ENCODE measurements at places on chromosomes 1 and 21. TPM values are rescaled to one million over a fixed set of nuclear protein-coding genes. Genes with fewer than 3 reads are reported as not detected.

DNA sequence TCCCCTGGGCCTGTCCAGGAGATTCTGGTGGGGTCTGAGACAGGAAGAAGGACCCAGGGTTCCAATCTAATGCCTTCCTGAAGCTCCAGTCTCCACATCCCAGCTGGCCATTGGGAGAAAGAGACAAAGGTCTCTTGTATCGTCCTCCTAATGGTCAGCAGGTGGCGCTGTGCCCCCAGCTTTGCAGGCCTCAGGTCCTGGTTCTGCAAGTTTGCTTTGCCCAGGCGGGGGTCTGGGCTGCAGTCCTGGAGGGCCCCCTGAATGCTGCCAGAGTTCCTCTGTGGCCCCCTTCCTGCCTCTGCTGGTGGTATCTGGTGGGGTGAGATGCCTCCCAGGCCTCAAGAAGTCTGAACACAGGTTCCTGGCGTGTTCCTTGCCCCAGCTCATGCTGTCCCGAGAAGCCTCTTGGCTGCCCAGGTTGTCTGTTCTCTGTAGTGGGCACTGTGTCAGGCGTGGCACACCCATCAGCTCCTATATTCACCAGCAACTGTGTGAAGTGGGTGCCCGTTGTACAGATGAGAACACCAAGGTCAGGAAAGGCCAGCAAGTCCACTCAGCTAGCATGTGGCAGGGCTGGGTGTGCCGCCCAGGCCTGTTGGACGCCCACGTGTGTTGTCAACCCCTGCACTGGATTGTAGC, 33.8 kb upstream of the CSF3R start:
- DNase-seq, result peak; percentile 36

- peak; percentile 72 for DNase-seq
Observed at GRCh38 chr1:116334015-116334547, 39.0 kb upstream of the ATP1A1 start.

DNA sequence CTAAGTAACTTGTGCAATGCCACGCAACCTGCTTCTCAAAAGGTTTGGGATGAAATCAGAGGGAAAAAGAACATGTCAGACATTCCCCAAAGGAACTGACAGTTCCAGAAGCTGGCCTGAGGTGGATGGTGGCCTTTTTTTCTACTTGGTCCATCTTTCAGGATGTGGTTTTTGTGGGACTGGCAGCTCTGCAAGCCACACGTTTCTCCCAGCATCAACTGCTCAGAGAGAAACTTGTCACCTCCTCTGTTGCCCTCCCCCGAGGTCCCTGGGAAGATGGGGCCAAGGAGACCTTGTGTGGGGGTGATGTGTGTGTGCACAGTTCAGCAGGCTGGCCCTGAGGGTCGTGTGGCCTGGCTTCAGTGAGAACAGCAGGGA, 2.5 kb upstream of the DHRS3 start:
- DNase-seq, result no peak

Gene PFKFB2
- total RNA-seq, result 34.4 TPM

- no peak for DNase-seq
Observed at GRCh38 chr1:228062085-228062791, 20.3 kb upstream of the ARF1 start.

Gene PLEKHA6
- 4.8 TPM for total RNA-seq

DNA sequence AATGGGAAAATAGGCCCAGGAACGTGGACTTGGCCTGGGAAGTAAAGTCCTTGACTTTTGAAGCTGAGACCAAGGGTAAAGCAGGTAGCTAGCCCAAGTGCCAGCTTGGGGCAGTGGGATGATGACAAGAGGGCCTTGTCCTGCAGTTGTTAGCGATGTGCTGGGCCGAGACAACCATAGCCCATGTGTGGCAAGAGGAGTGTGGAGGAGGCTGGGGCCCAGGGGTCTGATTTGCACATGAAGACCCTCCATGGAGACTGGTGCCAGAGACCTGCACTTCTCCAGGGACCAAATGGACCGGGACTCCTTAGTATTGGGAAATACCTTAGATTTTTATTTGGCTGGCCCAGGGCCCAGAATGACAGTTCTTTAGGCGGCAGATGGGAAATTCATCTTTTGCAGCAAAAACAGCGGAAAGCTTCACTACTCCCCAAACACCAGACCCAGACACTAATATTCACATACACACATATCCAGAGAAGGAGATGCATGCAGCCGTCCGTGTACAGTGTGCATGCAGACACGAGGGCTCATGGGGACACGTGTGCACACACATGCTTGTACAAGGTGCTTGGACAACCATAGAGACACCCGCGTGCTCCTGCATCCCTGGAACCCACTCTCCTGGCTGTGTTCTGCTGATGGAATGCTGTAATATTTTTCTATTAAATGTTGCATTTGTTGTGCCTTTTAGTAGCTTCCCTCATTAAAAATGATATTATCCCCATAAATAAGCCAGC, 78.1 kb upstream of the CSF3R start:
- no peak for DNase-seq

DNA sequence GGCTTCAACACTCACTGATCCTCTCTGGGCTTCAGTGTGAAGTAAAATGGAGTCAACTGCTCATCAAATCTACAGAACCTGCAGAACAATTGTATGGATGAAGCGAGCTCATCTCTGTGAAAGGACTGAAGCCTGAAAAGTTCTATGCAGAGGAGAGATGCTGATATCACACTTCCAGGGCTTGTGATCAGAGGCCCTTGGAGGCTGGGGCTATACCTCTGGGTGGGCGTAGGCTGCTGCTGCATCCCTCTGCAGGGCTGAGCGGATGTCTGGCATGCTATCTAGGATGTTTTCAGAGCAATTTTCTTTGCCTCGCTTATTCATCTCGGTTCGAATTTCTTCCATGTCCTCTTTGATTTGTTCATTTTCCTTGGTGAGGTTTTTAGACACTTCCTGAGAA, 17.6 kb downstream of the OLFML2B start:
- DNase-seq, result no peak

GRCh38 chr1:23376890-23377811, 7.5 kb upstream of the ZNF436 start:
- DNase-seq, result peak; percentile 96

DNA sequence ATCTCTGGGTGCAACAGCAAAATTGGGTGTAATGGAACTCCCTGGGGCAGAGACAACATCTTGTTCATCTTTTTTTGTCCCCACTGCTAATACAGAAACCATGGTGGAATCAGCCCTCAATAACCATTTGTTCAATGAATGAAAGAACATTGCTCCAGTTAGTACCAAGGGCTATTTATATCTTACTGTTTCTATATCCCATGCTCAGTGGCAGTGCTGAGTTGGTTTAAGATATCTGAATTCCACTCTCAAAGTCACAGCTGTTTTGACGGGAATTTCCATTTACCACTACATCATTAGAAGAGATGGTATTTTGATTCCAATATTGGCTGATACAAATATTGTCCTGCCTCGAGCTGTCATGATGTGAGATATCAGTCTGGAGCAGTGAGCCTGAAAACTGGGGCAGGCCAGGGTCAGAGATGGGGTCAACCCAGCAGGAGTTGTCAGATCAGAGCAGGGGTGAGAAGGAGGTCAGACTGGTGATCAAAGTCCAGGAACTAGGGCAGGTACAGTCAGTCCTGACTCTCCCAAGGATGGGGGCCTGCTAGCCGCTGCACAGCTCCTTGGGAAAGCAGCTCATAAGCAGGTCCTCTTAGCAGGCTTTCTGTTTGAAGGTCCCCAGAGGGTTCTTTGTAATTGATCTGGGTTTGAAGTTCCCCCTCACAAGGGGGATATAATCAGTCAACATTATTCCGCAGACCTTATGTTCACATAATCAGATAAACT, 5.8 kb upstream of the PHC2 start:
- DNase-seq, result no peak

DNA sequence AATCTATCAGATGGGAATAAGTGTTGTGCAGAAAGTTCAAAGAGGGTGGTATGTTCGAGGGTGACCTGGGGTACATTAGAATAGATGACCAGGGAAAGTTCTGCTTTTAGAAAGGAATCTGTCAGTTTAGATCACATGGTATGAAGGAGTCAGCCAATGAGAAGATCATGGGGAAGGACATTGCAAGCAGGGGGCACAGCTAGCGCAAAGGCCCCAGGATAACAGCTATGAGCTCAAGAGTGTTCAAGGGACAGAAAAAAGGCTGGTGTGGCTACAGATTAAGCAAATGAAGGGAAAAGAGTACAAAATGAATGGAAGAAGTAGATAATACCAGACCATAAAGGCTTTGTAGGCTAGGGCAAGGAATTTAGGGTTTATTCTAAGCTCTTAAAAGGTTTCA, 8.6 kb downstream of the LEPR start:
- no peak for DNase-seq

DNA sequence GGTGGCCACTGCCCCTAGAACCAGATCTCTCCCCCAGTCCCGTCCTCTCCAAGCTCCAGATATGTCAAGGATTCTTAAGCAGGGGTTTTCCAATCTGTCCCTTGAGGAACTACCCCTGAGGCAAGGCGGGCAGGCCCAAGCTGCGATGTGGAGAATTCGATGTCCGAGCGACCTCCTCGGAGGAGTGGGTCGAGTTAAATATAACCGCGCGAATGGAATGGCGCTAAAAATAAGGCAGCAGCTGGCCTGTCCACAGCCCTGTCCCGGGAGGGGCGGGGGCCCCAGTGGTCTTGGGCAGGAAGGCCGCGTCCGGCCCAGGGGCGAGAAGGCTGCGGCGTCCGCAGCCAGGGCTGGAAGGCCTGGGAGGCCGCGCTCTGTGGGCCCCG, 5.8 kb upstream of the FOXD3 start:
- DNase-seq, result no peak

- no peak for DNase-seq
Observed at GRCh38 chr1:227781314-227781930, 34.1 kb upstream of the PRSS38 start.

DNA sequence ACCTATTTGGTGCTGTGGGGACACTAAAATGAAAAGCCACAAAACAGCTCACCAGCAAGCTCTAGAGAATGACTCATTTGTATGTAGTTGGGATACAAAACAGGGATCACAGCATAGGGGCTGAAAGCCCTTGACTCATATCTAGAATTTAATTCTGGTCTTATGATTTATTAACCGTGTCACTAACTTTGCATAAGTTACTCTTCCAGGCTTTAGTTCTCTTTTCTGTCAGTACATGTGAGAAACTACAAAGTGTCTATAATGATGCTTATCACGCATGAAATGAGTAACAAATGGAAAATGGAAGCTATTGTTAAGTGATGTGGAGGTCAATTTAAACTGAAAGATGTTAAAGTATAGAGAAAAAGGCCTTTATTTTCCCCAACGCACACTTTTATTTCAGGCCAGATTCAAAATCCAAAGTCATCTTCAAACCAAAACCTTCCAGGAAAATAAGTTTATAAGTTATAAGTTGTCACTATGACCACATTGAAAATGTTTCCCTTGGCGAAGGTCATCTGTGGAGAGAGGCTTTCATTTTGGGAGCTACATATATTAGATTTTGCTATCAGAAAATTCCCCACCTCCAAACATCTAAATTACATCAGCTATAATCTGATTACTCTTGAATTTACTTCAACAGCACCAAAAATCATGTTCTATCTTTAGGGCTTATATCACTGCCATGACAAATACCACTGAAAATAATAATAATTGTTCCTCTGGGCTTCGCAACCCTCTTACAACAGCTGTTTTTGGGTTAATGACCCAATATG, 430.5 kb downstream of the MRPL39 start:
- no peak for DNase-seq

- no peak for DNase-seq
Observed at GRCh38 chr1:11197359-11197758, 8.2 kb downstream of the ANGPTL7 start.

DNA sequence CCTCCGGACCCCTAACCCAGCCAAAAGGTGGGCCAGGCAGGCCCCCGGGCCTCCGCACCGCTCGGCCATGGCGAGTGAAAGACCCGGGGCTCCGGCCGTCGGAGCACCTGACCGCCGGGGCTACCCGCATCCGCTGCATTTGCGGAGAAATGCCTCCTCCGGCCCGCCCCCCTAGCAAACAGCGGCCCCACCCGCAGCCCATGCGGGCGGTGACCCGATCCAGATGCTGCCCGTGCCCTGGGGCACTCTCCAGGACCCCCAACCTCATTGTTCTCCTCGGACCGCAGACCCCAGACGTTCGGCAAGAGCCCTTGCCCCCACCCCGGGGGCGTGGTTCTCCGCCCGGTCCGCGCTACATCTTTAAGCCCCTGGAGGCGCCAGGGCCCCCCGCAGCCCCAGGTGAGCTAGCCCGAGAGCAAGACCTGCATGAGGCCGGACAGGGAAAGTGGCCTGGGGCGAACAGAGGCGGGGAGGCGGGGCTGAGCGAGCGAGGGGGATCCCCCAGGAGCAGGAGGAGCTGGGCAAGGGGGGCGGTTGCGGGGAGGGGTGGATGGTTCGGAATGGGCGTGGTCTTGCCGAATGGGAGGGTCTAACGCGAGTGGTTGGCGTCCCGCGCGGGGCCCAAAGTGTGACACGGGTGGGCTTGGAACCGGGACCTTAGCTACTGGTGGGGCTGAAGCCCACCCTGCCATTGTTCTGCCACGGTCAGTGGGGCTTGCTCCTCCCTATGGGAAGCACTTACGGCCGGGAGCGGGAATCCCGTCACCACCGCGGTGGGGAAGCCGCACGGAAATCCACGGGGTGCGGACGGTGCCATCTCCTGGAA, 6.3 kb upstream of the CRYBG2 start:
- DNase-seq, result no peak

- no peak for DNase-seq
Observed at GRCh38 chr1:237324226-237324625, 282.2 kb downstream of the RYR2 start.

Gene RNF186
- total RNA-seq, result not detected

Gene GPR25
- total RNA-seq, result not detected

DNA sequence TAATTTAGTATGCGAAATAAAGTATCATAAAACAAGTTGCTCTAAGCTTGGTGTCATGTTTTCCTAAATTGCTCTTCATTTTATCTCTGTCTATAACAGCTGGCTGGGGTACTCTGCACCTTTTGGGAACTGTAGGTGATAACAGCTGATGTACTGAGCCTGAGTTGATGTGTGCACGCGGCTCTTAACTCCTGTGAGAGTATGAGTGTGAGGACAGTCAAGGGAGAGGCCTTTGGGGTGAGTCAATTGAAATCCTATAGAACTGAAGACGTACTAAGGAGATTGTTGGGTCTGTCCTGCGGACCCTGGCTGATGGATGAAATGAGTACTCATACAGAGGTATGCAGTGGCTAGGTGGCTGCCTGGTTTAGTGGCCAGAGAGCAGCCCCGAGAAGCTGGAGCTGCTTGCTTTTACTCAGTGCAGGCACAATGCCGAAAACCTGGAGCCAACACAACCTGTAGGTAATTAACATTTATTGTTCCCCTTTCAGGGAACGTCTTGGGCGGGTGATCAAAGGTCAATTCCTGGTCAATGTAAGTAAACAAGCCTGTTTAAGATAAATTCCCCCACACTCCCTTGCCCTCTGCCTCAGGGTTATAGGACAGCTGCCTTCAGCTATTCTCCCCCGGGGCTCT, 188.5 kb downstream of the PRDM2 start:
- DNase-seq, result no peak

DNA sequence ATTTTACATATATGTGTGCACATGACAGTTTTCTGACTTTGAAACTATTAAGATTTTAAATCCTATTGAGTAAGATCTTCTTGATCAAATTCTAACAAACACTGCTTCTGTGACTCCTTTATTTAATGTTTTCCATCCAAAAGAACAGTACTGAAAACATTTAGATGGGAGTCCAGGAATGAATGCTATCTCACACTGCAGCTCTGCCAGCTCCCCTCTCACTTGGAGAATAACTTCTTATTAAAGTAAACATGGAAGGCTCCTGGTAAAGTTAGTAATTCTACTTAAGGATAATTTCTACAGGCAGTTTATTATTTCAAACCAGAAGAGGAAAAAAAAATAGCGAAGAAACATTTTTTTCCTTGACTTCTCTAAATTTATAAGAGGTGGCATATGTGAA, 349.1 kb downstream of the DPYD start:
- no peak for DNase-seq

GRCh38 chr1:20355101-20355827, 64.6 kb downstream of the VWA5B1 start:
- DNase-seq, result no peak

GRCh38 chr1:59544615-59545293, 247.9 kb downstream of the FGGY start:
- DNase-seq, result no peak

Gene RAB42
- not detected for total RNA-seq

Measured in mammary epithelial cell (primary cell).